LHCN-M2 (cell line): ENCODE measurements at places on chromosomes 5 and 9. TPM values are rescaled to one million over a fixed set of nuclear protein-coding genes. Genes with fewer than 3 reads are reported as not detected.

The ADAMTS13 gene
- 1.6 and 2.3 TPM in 2 replicates for total RNA-seq

DNA sequence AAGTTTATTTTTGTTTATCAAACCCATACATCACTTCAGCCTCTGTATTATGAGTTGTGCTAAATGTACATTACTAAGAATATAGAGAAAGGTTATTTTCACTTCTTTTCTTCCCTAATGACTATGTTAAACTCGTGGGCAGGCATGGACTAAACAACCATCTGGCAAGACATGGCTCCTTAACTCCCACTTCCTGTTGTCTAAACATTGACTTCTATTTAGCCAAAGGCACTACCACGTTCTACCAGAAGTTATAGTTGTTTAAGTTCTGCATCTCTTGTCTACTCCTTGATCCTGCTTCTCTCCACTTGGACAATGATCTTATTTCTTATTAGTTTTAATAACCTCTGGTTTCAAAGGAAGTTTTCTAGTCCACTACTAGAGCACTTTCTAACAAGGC, 136.1 kb downstream of the MACIR start:
- DNase-seq: no peak

DNA sequence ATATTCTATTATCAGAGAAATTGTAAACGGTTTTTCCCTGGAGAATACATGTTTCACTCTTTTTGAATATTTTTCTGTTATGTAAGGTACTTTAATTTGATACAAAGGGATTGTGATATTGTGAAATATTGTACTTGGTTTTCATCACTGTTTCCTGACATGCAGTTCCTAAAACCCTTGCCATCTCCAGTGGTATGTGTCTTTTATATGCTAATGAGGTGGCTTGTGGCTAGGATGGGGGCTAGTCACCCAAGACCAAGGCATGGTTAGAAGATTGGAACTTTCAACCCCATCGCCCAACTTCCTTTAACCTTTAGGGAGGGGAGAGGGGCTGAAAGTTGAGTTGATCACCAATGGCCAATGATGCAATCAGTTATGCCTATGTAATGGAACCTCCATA, 160.6 kb downstream of the TAF11L14 start:
- DNase-seq: no peak

The CD72 gene
- 1.2 and 1.4 TPM in 2 replicates for total RNA-seq

DNA sequence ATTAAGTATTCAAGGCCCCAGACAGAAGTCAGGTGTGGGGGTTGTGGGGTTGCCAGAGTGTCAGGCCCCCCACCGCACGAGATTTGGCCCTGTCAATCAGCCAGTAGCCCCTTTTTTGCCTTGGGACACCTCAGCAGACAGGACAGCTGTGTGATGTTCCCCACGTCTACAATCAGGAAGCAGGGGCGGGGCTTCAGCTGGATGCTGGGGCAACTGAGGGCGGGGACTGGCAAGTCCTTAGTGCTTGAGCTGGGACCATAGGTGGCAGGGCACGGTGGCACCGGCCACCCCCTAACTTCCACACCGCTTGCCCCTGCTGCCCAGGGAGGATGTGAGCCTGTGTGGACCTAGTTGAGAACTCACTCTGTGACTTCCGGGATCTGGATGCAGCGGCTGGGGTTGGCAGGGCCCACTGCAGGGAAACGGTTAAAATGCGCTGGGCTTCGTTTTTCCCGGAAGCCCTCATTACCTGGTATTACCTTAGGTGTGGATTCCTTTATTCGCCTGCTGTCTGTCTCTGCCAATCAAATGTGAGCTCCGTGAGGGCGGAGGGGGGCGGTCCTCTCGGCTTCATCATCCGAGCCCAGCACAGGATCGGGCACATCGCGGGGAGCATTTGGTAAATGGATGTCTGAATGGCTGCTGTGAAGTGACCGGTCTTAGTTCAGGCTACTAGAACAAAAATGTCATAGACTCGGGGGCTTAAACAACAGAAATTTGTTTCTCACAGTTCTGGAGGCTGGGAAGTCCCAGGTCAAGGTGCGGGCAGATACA, 7.5 kb upstream of the GTF3C5 start:
- peak; percentile 13 for DNase-seq

The ARSI gene
- 6.2 and 11.0 TPM in 2 replicates for total RNA-seq

The WDR38 gene
- total RNA-seq: not detected in 2 replicates

- DNase-seq: peak; percentile 67
These were observed 299.2 kb downstream of the SPOCK1 start for GRCh38 chr5:137199966-137200365.

DNA sequence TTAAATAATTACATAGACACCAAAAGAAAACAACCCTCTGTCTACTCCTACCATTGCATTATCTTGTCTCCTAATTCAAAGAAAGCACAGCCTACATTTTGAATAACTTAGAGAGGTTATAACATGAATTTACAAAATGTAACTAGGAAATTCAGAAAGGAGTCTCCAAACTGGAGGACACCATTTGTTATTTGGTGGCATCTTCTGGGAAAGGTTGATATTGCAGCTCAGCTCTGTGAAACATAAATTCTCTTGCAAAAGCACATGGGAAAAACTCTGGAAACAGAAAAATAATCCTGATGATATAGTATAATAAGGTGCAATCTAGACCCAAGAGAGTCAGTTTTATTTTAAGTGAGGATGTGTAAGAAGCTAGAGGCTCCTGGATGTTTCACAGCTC, 215.3 kb downstream of the MLLT3 start:
- DNase-seq: no peak

GRCh38 chr9:34508463-34508862, 14.3 kb downstream of the ENHO start:
- DNase-seq: no peak

GRCh38 chr9:136086213-136086881, 8.7 kb downstream of the NACC2 start:
- no peak for DNase-seq

- no peak for DNase-seq
These were observed at the start of gene ASPN for GRCh38 chr9:92482329-92482728. ASPN (minus strand) TSS chr9:92482506.

- peak; percentile 4 for DNase-seq
These were observed 374.8 kb upstream of the KIF2A start for GRCh38 chr5:61931236-61931635.

DNA sequence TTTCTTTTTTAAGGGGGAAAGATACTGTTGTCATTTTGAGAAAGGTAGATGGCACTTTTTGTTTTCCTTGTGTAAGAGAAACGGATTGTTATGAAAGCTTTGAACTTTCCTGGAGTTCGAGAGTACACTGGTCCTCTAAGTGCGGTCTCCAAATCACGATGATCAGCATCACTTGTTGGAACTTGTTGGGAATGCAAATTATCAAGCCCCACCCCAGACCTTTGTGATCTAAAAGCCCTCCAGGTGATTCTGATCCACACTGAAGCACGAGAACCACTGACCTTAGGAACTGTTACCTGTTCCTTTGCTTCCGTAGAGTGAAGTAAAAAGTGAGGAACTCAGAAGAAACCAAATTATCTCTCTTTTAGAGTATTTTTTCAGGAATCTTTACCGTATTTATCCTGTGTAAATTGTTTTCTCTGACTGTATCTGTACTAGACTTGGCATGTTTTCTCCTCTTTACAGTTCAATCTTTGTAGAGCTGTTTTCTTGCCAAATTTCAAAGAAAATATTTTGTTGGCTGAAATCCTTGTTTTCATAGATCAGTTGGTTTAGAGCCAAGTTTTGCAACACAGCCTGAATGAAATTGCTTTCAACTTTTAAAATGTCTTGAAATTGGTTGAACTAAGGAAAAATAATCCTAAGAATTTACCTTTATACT, 4.0 kb downstream of the MAT2B start:
- peak; percentile 39 for DNase-seq

- DNase-seq: no peak
These were observed 31.3 kb downstream of the NDUFA8 start for GRCh38 chr9:122128007-122128968.

The ELL2 gene
- total RNA-seq: 76.3 and 84.1 TPM in 2 replicates

DNA sequence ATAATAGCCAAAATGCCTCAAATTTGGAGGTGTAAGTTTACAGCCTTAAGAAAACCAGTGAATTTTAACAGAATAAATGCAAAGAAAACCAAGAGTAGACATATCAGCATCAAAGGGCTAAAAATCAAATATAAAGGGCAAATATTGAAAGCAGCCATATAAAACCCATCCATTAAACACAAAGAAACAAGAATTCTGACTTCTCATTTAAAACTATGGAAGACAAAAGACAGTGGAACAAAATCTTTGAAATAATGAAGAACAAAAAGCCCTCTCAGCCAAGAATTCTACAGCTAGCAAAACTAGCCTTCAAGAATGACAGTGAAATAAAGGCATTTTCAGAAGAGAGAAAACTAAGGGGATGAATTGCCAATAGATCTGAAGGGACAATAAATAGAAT, 91.3 kb upstream of the FST start:
- no peak for DNase-seq

The SH2D3C gene
- not detected in 2 replicates for total RNA-seq

DNA sequence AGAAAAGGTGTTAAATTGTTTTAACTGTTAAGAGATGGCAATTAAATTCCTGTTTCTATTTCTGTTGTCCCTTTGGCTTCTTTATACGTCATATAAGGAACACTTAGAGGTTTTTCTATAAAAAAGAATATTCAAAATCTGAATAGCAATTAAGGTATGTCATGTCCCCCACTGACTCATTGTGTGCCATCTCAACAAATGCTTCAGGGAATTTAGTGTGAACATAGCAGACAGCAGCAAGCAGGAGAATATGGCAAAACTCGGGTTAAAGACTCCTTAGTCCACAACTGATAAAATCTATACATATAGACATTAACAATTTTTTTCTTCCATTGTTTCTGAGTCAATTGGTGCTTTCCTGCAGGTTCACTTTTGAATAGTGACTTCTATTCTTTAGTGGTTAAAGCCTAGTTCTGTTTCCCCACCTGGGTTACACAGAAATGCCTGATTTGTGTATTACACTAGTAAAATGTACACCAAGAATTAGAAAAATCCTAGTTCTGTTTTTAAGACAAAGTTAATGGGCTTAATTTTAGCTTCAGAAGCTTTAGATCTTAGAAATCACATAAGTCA, 17.9 kb upstream of the RPS23 start:
- no peak for DNase-seq

GRCh38 chr5:41648996-41649395, 138.6 kb upstream of the PLCXD3 start:
- no peak for DNase-seq

The BTNL9 gene
- not detected in 2 replicates for total RNA-seq

- peak; percentile 87 for DNase-seq
These were observed 36.8 kb upstream of the SSBP2 start for GRCh38 chr5:81787474-81788242.

DNA sequence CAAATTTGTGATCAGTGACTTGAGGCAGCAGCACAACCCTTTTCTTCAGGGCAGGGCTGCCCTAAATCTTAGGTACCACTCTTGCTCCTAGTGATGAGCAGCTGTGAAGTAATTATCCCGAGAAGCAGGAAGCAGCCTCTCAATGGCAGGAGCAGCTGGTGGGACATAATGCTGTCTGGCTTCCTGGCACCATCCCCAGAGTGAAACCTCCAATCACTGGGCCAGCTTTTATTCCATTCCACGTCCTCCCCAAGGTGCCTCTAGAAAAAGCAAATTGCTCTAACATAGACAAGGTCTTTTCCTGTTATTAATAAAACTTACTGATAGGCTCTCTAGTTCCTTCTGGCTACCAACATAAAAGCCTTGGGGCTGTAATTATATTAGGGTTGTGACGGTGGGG, 154.0 kb downstream of the FRMD3 start:
- DNase-seq: peak; percentile 78

DNA sequence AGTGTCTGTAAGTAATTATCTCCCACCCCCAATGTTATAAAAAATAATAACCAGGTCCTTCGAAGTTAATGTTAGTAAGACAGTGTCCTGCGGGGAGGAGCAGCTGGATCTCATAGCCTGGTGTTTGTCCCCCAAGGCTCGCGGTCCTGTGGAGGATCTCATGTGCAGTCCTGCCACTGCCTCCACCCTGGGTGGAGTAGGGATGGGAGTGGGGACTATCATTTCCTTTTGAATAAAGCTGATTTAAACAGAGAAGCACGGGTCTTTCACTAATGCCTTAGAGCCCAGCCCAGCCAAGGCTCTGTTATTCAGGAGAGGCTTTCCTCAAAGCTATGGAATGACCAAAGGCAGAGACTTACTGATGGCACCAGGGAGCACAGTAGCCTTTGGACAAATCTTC, 40.2 kb downstream of the SUB1 start:
- no peak for DNase-seq

GRCh38 chr9:27019589-27019988, 14.1 kb upstream of the LRRC19 start:
- DNase-seq: no peak

The FCN2 gene
- not detected in 2 replicates for total RNA-seq

DNA sequence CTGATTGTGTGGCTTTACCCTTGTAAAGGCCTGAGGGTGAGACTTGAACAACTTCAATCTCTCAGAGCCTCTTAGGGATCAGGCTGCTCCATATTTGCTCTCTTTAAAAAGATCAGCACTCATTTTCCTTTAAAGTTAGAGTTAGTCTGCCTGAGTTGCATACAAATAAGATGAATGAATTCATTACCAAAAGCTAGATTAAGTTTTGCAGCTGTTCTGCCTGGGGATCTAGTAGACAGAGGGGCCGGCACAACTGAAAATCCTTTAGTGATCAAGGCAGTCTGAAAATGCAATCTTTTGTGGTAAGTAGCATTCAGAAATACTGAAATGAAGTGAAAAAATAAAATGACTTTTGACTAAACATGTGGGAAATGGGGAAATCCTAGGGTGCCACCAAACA, 264.0 kb downstream of the MAN2A1 start:
- peak; percentile 46 for DNase-seq

DNA sequence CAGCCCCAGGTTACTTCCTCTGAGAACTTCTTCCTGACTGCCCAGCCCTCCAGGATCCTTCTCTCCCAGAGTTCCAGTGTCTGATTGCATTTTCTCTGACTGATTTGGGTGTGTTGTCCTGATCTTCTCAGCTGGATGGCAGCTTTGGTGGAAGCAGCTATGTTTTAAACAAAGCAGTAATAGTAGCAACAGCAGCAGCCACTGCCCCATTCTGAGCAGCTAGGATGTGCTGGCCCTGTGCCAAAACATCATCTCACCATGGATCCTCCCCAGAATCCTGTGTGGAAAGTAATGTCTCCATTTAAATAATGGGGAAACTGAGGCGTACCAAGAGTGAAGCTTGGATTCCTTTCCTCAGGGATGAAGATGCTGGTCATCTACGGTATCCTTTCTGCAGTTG, 46.4 kb upstream of the PSD2 start:
- DNase-seq: no peak

DNA sequence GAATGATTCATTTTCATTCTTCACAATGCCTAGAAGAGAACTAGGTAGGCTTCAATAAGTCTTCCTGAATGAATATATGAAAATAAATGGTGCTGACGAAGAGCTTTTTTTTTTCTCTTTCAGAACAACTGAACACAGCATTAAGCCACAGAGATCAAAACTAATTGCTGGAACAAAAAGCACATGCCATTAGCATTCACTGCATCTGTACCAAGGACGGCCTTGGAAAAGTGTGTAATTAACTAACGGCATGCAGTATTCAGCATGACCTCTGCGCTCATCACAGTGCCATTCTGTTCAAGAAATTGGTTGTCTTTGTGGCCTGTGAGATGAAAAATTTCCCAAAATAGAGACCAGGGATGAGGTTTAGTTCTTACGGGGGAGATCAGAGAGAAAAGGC, 99.3 kb downstream of the NUDT12 start:
- no peak for DNase-seq

GRCh38 chr5:103745353-103746065, 182.9 kb upstream of the NUDT12 start:
- no peak for DNase-seq
